Stimulated activated CD4-positive, alpha-beta T cell treated with anti-CD3 and anti-CD28 coated beads, Interleukin-2, amount 100 ng/mL, for 48 hours (primary cell): ENCODE measurements at places on chromosomes 3 and 15.

- DNase-seq = no peak
Observed at GRCh38 chr3:157078131-157078810, 81.7 kb downstream of the CCNL1 start.

- DNase-seq = no peak
Observed at GRCh38 chr15:45812200-45812599, 177.4 kb downstream of the SQOR start.

DNA sequence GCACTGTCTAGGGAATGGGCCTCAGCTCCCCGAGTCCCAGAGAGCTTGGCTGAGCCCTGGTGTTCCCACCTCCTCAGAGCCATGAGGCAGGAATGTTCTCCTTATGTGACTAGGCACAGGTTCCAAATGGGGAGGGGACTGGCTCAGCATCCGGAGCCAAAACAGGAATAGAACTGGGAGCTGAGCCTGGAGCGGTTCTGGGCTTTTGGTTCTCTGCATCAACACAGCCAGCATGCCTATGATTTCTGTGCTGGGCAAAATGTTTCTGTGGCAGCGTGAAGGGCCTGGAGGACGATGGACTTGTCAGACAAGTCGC, at the start of gene FAM131A:
Gene FAM131A, plus strand, starts transcription at position 202 of the 316 bp plus-strand sequence. Its CDS starts 31 bp downstream, at position 233.
- no peak for DNase-seq

DNA sequence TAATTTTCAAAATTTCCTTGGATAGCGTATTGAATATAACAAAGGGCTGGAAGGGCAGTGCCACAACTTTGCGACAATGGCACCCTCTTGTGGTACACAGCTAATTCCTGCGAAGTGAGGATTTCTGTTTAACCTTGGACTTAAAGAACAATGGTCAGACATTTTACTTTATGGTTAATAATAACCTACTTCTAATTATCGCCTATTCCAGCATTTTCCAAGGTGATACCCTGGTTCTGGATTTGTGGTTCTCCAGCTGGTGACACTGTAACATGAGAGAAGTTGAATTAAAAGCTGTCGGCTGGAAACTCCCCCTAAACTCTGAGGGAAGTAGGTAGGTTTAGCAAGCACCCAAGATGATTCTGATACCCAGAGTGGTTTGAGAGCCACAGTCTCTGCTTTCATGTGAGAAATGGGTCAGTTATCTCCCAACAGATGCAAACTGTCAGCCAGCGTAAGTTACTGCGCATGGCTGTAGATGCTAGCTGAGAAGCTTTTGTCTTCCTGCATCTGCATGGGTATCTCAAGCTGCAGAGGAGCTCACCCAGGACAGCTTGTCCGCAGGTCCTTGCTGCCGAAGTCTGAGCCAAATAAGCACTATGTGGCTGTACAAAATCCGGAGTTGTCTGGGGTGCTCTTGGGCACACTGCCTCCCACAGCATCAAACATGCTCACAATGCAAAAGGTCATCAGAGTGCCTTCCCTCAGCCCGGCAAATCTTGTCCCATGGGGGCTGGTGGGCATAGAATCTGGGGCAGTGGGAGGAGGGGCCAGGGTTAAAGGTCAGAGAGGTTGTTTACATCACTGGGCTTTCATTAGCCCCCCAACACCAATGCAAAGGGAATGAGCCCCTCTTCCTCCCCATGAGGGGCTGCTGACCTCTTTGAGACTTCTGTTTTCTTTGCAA, 6.6 kb upstream of the CHSY1 start:
- peak; percentile 45 for DNase-seq

GRCh38 chr3:63933459-63933858, 21.3 kb upstream of the SCAANT1 start:
- no peak for DNase-seq

DNA sequence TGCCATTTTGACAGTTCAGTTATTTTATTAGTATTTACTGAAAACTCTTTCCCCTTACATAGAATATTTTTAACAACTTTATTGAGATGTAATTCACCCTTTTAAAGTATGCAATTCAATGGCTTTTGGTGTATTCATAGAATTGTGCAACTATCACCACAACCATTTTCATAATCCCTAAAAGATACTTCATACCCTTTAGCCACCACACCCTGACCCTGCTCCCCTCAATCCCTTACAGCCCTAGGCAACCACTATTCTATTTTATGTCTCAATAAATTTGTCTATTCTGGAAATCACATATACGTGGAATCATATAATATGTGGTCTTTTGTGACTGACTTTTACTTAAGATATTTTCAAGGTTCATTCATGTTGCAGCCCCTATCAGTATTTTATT, 29.7 kb downstream of the TEX9 start:
- DNase-seq = no peak

DNA sequence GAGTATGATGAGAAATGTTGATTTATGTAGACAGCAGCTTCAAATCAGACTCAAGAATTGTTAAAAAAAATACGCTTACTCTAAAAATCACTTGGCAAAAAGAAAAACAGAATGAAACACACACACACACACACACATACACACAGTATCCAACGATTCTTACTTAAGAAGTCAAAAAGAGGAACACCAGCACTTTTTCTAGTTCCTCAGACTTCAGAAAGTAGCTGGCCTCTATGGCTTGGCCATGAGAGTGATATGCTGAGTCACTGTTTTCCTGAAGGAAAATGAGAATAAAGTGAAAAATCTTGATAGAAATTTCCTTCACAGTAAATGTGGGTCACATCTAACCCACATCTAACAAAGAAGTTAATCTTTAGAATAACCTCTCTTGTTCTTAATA, 22.1 kb downstream of the CNTN3 start:
- DNase-seq = no peak

DNA sequence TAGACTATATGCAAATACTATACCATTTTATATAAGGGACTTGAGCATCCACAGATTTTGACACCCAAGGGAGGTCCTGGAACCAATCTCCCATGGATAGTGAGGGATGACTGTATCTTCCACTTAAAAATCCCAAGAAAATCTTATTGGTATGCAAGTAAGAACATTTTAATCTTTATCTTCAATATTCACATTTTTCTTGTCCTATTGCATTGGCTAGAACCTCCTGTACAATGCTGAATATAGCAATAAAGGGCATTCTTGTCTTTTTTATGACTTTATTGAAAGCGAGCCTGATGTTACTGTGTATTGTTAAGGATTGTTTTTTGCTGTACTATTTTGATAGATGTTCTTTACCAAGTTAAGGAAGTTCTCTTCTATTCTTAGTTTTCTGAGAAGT, 36.9 kb downstream of the MYLK start:
- DNase-seq = no peak

- DNase-seq = no peak
Observed at GRCh38 chr3:172449466-172450149, 1.4 kb upstream of the GHSR start.

GRCh38 chr3:72413228-72413627, 435.0 kb downstream of the SHQ1 start:
- DNase-seq = no peak

- no peak for DNase-seq
Observed at GRCh38 chr3:13031621-13032020, 41.6 kb downstream of the IQSEC1 start.

DNA sequence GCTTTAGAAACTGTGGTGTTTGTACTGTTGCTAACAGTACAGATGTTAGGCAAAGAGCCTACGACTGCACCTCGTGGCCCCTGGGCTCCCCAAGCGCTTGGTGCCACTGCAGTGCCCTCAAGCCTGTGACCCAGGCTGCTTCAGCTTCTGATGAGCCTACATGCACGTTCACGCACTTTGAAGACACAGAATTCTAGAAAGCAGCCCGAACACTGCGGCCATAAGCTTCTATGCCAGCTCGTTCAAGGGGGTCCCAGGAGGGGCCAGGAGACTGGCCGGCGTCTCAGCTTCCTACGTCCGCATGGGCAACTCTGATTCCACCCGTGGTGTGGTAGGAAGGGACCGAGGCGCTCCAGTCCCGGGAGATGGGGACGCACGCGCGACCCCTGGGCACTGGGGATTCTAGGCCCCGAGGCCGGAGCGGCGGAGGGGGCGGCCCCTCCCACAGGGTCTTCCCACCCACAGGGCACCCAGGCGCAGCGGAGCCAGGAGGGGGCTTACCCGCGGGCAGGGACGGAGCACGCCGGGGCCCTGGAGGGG, 653 bp downstream of the MYO5C start:
- DNase-seq = no peak

DNA sequence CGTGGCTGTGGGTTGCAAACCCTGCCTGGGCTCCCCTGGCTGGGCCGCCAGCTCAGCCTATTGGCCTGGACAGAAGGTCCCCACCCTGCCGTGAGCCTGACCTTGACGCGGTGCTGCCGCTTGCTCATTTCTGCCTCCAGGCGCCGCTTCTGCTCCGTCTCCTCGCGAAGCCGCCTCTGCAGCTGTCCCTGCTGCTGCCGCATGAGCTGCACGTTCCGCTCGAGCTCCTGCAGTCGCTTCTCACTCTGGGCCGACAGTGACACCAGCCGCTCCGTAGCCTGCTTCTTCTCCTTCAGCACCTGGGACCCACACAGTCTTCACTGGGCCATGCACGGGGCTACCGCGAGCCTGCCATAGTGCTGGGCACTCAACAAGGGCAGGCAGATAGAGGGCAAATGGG, 21.7 kb downstream of the KIF7 start:
- no peak for DNase-seq

DNA sequence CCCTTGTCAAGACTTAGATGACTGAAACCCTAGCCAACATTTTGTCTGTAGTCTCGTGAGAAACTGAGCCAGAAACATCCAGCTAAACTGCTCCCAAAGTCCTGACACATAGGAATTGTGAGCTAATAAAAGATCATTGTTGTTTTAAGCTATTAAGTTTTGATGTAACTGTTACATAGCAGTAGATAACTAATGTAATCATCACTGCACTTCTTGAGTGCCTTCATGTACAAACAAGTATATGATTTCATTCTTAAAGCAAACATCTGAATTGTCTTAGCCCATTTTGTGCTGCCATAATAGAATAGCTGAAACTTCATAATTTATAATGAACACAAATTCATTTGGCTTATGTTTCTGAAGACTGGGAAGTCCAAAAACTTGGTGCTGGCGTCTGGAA, 87.3 kb downstream of the NSUN3 start:
- DNase-seq = no peak

- DNase-seq = no peak
Observed at GRCh38 chr15:75036212-75036616, 12.8 kb downstream of the PPCDC start.

DNA sequence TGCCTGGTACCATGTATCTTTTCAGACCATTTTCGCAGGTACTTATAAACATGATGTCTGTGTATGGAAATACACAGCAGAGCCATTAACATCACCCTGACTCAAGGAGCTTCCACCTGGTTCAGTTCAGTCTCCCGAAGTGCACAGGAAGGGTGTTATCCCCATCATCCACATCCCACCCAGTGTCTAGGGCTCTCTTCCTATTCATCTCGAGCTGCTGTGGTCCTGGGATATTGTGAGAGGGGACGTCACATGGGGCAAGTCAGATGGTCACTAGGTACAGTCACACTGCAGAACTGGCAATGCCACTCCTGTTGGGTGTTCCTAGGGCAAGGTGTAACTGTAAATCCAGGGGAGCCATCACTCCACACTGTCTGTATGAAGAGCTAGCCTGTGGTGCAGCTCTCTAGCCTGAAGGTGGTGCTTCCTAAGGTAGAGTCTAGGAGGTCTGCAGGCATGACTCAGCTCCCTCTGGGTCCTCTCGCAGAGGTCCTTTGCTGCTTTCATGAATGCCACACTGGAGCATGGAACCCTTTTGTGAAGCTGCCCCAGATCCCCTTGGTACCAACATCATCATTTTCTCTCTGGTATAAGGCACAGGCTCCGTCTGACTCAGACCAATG, 13.9 kb downstream of the ISLR2 start:
- DNase-seq = no peak

DNA sequence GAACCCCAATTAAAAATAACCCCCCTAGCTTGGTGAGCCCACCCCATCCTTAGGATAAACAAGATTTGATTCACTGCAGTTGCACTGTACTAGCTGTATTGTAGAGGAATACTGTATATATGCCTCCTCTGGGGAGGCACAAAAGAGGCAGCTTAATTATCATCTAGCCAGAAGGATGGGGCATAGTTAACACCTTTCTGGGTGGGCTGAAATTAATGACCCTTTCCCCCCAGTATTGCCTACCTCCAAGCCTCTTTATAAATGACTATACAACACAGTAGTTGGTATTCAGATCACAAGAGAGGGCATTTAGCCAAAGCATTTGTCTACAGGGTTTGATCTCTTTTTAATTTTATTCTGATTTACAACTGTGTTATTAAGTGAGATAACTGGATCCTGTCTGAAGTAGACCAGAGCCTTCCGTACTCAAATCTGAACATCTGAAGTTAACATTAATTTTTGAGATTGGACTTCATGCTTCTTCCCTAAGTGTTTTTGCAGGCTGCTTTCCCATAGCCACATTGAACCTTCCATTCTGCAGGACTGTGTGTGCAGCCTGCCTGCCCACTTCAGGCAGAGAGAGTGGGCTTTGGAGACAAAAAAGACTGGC, 807.0 kb upstream of the ARRDC4 start:
- DNase-seq = no peak

DNA sequence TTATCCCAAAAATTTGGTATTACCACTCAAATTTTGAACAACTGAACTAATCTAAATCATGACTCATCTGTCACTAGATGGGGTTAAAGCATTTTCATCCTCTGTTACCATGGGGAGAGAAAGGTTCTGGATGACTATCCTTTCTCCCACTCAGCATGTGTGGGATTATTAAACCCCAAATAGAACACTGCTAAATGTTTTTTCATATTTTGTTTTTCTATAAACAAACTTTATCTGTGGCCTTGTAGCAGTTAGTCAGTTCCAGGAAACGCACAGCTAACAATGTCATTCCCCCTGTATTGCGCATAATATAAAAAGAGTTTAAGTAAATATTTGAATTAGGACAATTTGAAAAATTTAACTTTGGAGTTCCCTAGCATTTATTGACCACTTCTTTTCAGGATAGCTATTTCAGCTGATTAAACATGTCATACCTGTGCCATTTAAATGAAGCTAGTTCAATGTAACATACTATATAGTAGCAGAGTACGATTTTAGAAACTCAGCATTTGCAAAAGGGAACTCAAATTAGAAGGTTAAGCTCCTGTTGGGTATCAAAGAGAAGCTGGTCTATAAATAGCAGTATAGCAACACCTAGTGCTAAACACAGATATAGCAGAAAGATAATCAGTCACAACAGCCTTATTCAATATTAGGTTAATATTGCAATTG, 9.2 kb upstream of the TMEM212 start:
- DNase-seq = no peak

DNA sequence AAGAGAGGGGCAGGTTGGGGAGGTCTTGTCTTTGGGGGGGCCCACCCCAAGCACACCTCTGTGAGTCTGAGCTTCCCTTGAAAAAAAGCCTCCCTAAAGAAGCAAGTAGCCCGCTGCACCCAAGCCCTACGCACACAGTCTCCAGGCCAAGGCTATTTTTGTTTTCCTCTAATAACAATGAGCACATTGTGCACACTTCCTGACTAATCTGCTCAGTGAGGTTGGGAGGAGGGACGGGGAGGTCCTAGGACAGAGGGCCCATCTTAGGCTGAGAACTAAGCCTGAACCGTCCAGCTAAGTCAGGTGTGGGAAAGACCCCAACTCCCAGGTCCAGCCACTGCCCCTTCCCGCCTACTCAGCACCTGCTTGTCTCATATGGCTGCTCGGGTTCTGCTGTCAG, 87.2 kb downstream of the HMG20A start:
- DNase-seq = no peak
